CD14-positive monocyte (primary cell): ENCODE measurements at places on chromosomes 2 and 18. TPM values are rescaled to one million over a fixed set of nuclear protein-coding genes. Genes with fewer than 3 reads are reported as not detected.
A peak's percentile ranks its signal among the peaks of the same experiment; 100 is the strongest.

Gene RBKS
- polyA plus RNA-seq: 3.9 TPM

Gene OSR1
- not detected in 2 replicates for polyA plus RNA-seq

GRCh38 chr2:135984199-135985017 is 1.0 kb downstream of the DARS1 start:
- no peak for DNase-seq
- H3K36me3 ChIP-seq: peaks cover 7% of the 10 kb centered on the region
- H3K27me3 ChIP-seq: no peaks in the 10 kb centered on the region
- H3K4me3 ChIP-seq: peak overlapping the region; percentile 96
- H3K27ac ChIP-seq: peak overlapping the region; percentile 98

- H3K36me3 ChIP-seq: peaks cover 77% of the 10 kb centered on the region
- H3K27ac ChIP-seq: no peak overlapping the region
- H3K4me1 ChIP-seq: no peaks in the 10 kb centered on the region
- no peaks in the 10 kb centered on the region for H3K27me3 ChIP-seq
- no peak overlapping the region for H3K4me3 ChIP-seq
These were observed 7.1 kb downstream of the THAP4 start for GRCh38 chr2:241629762-241630435.

DNA sequence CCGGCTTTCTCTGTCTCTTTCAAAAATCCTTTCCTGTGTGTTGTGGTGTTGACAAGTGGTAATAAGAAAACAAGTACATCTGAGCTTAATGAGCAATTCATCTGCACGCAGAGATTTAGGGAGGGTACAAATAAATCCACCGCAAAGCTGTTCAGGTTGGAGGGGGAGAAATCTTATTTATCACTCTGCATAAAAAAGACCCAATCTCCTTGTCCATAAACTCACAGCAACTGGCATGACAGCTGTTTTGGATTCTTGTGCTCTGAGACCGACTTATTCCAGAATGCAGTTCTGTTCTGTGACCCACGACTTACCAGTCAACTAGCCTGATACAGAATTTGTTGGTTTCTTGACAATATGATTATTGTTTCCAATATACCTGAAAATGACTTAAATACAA is 380.1 kb downstream of the SOX11 start:
- H3K27me3 ChIP-seq: no peaks in the 10 kb centered on the region
- no peaks in the 10 kb centered on the region for H3K36me3 ChIP-seq
- H3K27ac ChIP-seq: no peak overlapping the region
- H3K4me1 ChIP-seq: no peaks in the 10 kb centered on the region
- no peak for DNase-seq

GRCh38 chr2:146143971-146144370 is 1624.1 kb upstream of the ZEB2 start:
- no peaks in the 10 kb centered on the region for H3K4me1 ChIP-seq
- DNase-seq: no peak
- no peaks in the 10 kb centered on the region for H3K36me3 ChIP-seq
- no peaks in the 10 kb centered on the region for H3K27me3 ChIP-seq

GRCh38 chr18:73340135-73340977 is 472.6 kb upstream of the NETO1 start:
- no peaks in the 10 kb centered on the region for H3K4me1 ChIP-seq
- H3K4me3 ChIP-seq: no peak overlapping the region
- no peaks in the 10 kb centered on the region for H3K27me3 ChIP-seq

DNA sequence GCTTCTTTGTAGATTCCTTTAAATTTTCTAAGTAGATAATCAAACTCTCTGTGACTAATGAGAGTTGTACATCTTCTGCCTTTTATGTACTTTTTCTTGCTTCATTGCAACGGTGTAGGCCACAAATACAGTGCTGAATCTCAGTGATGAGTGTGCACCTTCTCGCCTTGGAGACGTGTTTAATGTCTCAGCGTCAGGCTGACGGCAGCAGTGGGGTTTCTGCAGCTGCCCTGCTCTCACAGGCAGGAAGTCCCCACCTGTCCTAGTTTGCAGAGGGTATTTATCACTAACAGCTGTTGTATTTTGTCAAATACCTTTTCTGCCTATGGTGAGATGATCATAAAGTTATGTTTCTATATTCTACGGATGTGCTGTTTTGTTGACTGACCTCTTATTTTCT is 13.3 kb downstream of the AGXT start:
- H3K27ac ChIP-seq: no peak overlapping the region
- peaks cover 12% of the 10 kb centered on the region for H3K4me1 ChIP-seq
- no peak for DNase-seq
- H3K36me3 ChIP-seq: no peaks in the 10 kb centered on the region
- H3K27me3 ChIP-seq: no peaks in the 10 kb centered on the region
- H3K4me3 ChIP-seq: no peak overlapping the region
